Natural killer cell treated with Interleukin-12 subunit alpha and Interleukin-12 subunit beta and Interleukin-15 and Interleukin-18, amount 100 ng/mL, for 72 hours (primary cell): ENCODE measurements at places on chromosomes 4 and X.

DNA sequence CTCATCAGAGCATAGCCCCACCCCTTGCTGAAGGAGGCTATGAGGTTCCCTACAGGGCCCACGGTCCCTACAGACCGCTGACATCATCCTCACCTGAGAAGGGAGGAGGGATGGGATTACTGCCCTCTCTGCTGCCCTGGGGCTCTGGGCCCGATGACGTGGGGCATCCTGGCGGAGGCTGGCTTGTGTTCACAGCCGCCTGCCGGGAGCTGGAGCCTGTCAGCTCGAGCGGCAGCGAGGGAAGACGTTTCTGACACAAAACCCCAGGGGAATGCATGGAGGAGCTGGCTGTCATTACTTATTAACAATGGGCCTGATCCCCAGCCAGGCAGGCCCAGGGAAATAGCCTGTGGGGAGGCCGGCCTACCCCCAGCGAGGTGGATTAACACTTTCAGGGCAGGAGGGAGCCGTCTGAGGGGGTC lies 106.6 kb upstream of the ATP6AP2 start:
- DNase-seq, result no peak

DNA sequence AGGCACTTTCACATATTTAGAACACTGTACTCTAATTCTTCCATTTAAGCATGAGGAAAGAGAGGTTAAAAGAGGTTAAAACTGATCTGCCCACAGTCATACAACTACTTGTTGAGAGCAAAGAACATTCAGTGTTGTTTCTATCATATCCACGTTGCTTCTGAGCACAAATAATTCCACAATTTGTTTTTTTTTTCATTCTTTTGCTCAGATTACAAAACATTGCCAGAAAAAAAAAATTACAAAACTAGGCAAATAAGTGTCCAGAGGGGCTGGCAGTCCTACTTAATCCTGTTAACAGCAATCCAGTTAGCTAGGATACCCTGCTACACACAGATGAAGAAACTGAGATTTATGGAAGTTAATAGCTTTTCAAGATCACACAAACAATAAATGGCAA lies 6.3 kb upstream of the USP53 start:
- DNase-seq, result no peak

DNA sequence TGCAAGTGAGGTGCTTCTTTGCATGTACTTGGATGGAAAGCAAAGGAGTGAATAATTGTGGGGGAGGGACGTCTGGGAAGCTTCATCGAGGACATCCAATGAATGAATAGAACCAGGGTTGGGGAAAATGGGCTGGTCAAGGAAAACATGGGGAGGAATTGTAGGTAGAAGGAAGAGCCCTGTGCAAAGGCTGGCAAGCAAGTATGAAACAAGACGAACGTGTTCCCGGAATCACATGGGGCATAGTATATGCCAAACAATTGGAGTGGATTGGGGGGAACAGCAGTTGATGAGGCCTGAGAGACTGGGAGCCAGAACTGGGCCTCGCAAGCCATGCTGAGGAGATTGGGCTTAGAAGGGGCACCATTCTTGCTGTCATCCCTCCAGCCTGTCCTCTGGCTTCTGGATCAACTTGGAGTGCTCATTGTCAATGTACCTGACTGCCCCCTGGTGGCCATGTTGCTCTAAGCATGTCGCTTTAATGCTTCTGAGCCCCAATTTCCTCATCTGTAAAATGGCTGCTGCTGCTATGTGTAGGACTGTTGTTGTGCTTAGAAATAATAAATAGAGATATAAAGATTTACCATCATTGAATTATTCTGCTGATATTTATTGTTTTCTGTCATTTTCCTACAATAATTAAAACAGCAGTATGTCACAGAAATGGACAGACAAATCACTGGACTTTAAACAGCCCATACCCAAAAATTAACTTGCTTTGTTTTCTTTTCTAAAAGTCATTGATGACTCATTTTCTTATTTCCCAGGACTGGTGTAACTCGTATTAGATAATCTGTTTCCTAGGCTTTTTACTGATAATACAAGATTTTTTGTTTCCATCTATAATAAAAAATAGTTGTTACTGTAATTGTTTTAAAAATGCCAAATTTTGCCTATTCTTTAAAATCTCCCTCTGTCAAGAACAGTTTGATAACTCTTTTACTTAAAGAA lies 66.4 kb downstream of the JADE3 start:
- peak; percentile 67 for DNase-seq

DNA sequence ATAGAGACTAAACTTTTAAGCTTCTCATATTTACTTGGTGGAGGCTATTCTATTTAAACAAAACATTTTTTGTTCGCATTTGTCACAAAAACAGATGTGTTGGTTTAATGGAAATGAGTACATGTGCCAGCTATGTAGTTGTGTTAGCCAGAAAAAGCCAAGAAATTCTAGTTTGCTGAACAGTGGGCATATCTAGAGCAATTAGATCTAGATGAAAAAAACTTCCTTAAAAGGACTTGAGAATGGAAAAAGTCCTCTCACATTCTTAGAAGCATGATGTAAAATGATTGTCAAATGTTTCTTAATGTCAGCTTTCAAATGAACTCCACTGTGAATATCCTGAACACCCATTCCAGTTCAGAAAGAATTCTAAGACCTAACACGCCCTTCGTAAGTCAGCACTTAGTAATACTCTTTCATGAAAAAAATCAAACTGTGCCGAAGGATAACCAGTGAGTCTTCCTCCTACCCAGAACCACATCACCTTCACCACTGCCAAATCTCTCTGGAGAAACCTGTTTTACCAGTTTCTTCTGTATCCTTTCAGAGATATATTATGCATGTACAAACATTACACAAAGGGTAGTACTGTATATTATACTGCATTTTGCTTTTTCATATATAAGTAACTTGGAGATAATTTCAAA lies 28.2 kb downstream of the PHKA1 start:
- no peak for DNase-seq

DNA sequence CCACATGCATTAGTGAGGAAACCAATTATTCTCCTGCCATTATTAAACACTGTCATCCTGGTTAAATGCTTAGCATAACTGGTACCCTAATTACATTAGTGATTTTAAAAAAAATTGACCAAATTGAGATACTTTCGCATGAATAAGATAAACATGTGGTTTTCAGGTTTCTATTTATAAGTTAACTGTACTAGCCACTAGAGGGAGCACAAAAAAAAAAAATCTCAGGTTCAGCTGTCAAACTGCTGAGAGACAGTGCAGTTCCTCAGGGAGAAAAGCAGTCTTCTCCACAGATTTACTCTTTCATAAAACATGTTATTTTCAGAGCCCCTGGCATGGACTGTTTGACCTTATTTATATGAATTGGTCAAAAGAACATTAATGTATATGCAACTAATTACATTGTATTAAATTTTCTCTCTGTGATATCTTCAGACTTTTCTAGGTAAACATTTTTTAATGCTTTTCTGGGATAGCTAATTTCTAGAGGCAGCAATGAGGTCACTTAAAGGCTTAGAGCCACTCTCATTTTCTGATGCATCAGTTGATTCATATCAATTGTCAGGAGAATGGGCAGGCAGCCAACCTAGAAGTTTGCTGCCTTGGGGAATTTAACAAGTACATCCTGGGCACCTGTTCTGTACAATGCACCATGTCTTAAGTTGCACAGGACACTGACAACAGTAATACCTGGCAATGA lies 167.5 kb downstream of the CDS1 start:
- DNase-seq, result no peak

- DNase-seq, result no peak
Measured at GRCh38 chr4:79210636-79211049, 115.2 kb downstream of the NAA11 start.

DNA sequence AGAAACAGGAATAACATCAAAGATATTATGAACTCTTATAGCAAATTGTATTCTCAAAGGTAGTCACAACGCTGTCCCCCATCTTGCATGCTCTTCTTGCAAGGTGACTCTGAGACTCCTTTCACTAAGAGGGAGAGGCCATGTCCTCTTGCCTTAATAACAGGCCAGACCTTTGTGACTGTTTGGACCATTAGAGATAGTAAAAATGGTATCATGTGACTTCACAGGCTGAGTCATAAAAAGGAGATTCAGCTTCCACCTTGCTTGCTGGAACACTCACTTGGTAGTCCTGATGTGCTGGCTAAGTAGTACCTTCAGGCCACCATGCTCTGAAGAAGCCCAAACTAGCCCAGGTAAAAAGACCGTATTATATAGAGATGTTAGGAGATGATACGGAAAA lies 143.8 kb downstream of the FBXW7 start:
- DNase-seq, result no peak

DNA sequence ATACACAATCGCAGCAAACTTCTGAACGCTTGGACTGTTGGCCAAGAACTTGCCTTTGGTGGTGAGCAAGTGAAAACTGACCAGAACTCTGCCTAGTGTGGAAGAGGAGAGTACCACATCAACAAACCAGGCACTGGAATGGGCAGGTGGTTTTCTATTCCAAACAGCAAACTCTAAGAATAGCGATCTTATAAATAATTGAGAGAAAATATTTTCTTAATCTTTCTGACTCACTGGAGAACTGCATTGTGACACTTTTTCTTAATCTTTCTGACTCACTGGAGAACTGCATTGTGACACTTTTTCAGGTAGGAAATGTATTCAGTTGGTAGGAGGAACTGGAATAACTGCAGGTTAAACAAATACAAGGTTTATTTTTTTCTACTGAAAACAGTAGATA lies 57.0 kb upstream of the SORBS2 start:
- DNase-seq, result no peak

DNA sequence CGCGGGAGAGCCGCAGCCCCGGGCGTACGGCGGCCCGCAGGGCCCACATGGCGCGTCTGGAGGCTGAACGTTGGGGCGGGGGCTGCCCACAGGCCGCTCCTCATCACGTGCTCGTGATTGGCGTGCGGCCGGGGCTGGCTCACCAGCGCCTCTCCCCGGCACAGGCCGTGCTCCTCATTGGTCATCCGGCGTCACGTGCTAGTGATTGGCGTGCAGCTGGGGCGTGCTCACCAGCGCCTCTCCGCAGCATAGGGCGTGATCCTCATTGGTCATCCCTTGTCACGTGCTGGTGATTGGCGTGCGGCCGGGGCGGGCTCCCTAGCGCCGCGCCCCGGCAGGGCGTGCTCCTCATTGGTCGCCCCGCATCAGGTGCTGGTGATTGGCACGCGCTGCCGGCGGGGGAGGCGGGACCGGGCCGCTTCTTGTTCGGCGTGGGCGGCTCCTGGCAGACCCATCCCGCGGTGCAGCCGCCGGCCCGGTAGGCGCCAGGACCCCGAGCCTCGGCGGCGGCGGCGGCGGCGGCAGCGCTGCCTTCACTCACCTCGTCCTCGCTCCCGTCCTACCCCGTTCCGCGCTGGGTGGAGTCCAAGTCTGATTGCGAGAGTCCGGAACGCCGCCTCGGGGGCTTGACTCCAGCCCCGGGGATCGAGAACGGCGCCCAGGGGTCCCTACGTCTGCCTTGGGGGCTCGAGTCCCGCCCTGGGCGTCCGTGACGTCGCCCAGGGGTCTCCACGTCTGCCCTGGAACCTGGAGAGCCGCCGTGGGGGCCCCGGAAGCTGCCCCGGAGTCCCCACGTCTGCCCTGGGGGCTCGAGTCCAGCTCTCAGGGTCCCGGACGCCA lies at the start of gene GTPBP6:
Gene GTPBP6, minus strand, starts transcription at position 58 of the 840 bp plus-strand sequence. Its CDS starts 9 bp downstream, at position 49.
- peak; percentile 100 for DNase-seq

DNA sequence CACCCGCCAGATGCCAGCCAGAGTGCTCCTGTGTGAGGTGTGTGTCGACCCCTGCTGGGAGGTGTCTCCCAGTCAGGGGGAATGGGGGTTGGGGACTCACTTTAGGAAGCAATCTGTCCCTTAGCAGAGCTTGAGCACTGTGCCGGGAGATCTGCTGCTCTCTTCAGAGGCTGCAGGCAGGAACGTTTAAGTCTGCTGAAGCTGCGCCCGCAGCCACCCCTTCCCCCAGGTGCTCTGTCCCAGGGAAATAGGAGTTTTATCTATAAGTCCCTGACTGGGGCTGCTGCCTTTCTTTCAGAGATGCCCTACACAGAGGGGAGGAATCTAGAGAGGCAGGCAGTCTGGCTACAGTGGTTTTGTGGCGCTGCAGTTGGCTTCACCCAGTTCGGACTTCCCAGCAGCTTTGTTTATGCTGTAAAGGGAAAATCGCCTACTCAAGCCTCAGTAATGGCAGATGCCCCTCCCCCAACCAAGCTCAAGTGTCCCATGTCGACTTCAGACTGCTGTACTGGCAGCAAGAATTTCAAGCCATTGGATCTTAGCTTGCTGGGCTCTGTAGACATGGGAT lies 80.8 kb downstream of the CCSER1 start:
- DNase-seq, result no peak

- no peak for DNase-seq
Measured at GRCh38 chr4:3707423-3708102, 58.6 kb upstream of the ADRA2C start.

DNA sequence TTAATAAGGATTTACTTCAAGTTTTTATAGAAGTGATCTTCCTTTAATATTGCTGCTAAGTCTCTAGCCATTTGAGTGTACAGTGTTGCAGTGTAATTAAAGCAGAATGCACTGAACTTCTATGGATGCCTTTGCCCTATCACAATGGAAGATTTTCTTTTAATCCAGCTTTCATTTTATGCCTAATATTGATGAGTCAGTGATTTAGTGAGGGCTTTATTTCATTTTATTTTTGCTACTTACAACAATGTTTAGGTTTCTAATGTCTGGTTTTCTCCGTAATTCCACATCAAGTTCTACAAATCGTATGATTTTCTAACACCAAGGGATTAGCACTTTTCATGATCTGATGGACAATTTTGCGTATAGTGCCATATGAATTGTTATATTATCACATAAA lies 504.1 kb downstream of the PCDH11X start:
- DNase-seq, result no peak

- no peak for DNase-seq
Measured at GRCh38 chr4:6768539-6768905, 14.0 kb upstream of the KIAA0232 start.

GRCh38 chrX:48831909-48832291 lies 3.5 kb downstream of the PCSK1N start:
- DNase-seq, result peak; percentile 58

- no peak for DNase-seq
Measured at GRCh38 chr4:70654605-70655011, 11.7 kb downstream of the JCHAIN start.

DNA sequence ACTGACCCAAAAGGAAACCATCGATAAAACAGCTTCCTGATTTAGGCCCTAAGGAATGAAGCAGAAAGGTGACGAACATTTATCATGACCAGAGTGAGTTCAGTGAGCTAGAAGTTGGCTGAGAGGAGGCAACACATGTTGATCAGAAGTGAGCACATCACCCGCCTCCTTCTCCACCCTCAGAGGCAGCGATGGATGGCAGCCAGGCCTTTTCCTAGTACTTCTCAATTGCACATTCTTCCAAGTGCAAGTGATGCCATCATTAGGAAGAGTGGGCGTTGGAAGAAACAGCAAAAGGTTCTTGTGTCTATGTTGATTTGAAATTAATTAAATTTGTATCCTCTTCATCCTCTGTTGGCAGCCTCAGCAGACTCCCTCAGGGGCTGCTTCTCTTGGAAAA lies 51.7 kb downstream of the TMEM154 start:
- no peak for DNase-seq

DNA sequence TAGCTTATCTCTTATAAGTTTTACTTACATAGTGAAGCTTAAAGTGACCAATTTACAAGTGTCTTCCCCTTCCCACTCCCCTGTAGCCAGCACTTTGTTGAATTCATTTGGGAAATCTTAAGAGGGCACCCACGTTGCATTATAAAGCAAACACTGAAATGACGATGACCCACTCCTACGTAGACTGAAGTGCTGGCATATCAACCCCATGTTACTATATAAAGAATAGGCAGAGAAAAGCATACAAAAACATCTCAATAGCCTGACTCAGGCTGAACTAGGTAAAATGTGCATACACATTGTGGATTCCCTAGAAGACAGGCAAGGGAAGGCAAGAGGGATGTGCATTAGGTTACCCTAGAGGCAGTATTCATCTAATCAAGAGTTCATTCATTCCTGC lies 313.4 kb downstream of the TENM3 start:
- DNase-seq, result no peak
